ENCODE measurements at places on chromosomes 6 and 20. TPM values are rescaled to one million over a fixed set of nuclear protein-coding genes. Genes with fewer than 3 reads are reported as not detected.

Gene TCF19
- total RNA-seq = 50.2 TPM

Gene HLA-DRB1
- total RNA-seq = 0.39 TPM

Gene IL17F
- not detected for total RNA-seq

Gene CST8
- not detected for total RNA-seq

Gene SLA2
- total RNA-seq = not detected

Gene PRICKLE4
- 1.3 TPM for total RNA-seq

Gene SLC39A7
- total RNA-seq = 75.7 TPM

Gene ISM1
- 3.6 TPM for total RNA-seq

Gene KCNS1
- total RNA-seq = 0.05 TPM

Gene VNN1
- 0.69 TPM for total RNA-seq

Gene FHL5
- total RNA-seq = not detected

Gene ULBP1
- 0.94 TPM for total RNA-seq

Gene FOXF2
- not detected for total RNA-seq

Data from mammary microvascular endothelial cell (primary cell).